ENCODE measurements at places on chromosomes 1 and 21.
A peak's percentile ranks its signal among the peaks of the same experiment; 100 is the strongest.

- no peak for DNase-seq
Observed at GRCh38 chr1:51679435-51679834, 62.5 kb downstream of the OSBPL9 start.

- DNase-seq = no peak
Observed at GRCh38 chr21:39885119-39885848, 18.0 kb downstream of the PCP4 start.

- peak; percentile 47 for DNase-seq
Observed at GRCh38 chr1:151062741-151063371, 2.7 kb downstream of the MLLT11 start.

GRCh38 chr1:68142036-68142435, 90.3 kb downstream of the WLS start:
- no peak for DNase-seq

DNA sequence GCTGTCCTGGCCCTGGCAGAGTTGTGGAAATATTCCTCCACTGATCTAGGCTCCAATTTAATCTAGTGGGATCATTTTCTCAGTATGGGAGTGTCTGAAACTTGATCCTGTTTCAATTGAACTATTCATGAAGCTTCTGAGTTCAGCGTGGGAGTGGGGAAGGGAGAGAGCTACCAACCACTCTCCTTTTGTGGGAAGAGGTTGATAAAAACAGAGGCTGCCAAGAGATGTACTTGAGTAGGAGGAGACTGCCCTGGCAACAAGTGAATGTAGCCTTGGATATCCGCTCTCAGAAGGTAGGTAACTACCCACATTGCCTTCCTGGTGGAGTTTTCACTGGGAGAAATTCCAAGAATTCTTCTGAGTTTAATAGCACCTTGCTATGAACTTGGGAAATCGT, at the start of gene CTXND2:
Gene CTXND2 (plus strand): TSS at position 119 of the 400 bp plus-strand sequence. CDS start 25,179 bp downstream, outside the sequence.
- DNase-seq = no peak

GRCh38 chr1:206897175-206897574, at the start of gene IL24:
TSS of gene IL24 (plus strand) at chr1:206897443. CDS start at chr1:206897833, 390 bp downstream.
- DNase-seq = no peak

GRCh38 chr1:101006553-101006952, 19.0 kb downstream of the DPH5 start:
- no peak for DNase-seq

- DNase-seq = no peak
Observed at GRCh38 chr1:42171679-42172266, 7.2 kb upstream of the GUCA2A start.

DNA sequence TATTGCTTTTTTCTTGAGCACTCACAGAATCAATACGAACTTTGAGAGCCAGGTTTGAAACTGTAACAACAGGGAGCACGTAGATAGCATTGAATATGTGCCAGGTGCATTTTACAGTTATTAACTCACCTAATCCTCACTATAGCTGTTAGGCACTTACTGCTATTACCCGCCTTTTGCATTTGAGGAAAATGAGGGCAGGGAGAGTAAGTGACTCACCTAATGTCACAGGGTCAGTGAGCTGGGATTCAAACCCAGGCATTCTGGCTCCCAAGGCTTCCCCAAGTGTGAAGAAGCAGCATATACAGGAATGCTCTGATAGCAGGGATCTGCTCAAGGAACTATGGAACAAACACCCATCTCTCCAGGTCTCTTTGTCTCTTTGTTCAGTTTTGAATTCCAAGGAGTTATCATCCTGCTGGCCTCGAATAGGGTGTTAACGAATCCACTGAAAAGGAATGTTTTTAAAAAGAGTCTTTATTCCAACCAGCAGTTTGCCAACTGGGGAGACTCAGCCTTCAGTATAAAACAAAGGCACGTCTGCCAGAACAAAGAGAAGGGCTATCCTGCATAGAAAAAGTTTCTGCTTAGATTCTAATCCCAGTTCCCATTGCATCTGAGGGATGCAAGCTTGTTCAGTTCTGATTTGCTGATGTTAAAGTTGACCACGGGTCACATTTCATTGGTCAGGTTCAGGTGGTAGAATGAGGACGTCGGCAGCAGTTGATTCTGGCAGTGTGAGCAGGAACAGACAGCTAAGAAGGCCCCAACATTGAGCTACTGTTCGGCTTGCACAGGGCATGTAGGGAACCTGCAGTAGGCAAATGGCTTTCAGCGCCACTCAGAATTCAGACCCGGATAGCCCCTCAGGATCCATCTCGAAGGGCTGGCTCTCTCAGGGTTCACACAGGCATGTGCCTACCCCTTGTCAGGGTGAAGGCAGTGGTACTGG, 22.1 kb downstream of the TRIM67 start:
- no peak for DNase-seq

DNA sequence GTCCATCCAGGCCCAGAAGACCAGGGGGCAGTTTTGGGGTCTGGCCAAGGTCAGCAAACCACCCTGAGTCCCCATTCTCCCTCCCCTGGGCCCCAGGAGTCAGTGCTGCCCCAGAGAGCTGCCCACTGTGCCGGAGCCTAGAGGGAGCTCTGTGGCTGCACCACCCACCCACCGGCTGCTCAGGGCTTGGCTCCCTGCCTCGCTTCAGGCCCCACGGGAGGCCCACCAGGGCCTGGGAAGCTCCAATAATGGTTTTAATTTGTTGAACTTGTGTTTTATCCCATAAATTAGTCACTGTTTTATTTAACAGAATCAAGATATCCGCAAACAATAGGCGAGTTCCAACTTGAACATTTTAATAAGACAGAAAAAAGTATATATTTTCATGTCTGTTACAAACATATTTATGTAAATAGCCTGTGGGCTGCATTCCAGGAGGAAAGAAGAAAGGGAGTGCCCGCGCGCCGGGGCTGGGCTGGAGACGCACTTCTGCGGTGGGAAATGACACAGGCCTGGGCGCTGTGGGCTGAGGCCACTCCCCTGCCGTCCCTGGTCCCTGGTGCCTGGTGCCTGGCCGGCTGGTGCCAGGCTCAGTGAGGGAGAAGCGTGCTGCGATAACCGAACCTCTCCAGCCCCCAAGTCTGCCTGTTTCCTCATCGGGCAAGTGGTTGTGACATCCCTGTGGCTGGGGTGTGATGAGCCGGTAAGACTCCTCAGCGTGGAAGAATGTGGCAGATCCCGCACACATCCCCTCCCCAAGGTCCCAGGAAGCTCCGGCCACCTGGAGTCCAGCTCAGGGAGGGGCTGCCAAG, 160.5 kb downstream of the PEX14 start:
- no peak for DNase-seq
